ENCODE measurements at places on chromosomes 12 and 14. TPM values are rescaled to one million over a fixed set of nuclear protein-coding genes. Genes with fewer than 3 reads are reported as not detected.

GRCh38 chr12:13538136-13538535, 341.6 kb downstream of the EMP1 start:
- no peak for DNase-seq

- no peak for DNase-seq
Measured at GRCh38 chr14:69079747-69080146, 73.2 kb downstream of the DCAF5 start.

DNA sequence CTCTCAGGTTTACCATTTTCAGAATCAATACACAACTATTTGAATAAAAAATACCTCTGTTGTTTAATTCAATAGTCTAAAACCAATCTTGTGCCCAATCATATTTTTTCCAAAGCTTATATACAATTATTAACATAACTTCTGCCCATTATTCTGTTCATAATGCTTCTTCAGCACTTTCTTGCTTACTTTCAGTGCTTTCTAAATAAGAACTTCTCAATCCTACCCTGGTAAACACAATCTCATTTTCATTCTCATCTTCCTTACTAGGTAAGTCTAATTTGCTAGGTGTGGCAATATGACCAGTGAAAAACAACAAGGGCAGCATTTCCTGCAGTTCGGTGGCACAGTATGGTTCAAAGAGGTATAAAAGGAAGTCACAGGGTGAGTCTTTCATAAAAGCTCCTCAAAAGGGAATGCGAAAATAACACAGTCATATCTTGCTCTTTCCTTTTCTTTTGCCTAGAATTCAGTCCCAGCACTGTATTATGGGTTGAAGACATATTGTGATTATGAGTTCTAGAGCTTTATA, 103.5 kb downstream of the FOXG1 start:
- DNase-seq, result no peak

Gene RASSF8
- 40.6 TPM for total RNA-seq

DNA sequence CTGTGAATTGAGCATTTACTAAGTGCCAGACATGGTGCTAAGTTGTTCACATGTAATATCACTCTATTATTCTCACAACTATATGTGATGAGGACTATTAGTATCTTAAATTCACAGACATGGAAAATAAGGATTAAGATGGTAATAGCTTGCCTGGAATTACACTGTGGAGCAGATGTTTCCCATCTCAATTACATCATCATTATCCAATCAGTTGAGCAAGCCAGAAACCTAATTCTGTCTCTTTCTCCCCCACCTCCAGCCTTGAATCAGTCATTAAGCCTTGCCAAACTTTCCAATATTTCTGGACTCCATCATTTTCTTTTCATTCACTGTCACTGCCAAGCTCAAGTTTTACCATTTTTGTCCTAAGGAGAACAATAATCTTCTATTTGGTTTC, 287.8 kb upstream of the KITLG start:
- DNase-seq, result no peak

- DNase-seq, result no peak
Measured at GRCh38 chr12:114916124-114916523, 232.1 kb upstream of the TBX3 start.

- no peak for DNase-seq
Measured at GRCh38 chr14:90344331-90345238, 12.8 kb upstream of the NRDE2 start.

- DNase-seq, result peak; percentile 55
Measured at GRCh38 chr12:50234347-50234746, 49.0 kb downstream of the LIMA1 start.

DNA sequence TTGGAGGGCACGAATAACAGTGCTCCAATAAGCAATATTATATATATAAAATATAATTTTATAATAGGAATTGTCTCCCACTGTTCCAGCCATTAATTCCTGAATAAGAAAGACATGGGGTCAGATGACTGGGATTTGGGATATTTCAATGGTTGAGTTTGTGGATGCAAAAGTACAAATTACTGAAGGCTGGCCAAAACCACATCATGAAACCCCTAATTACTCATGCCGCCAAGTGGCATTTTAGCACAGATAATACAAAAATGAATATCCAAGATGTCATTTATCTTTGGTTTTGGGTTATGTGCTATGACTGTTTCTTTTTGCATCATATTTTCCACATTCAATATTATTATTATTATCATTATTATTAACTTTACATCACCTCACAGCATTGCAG, 261.4 kb upstream of the TBX3 start:
- no peak for DNase-seq

DNA sequence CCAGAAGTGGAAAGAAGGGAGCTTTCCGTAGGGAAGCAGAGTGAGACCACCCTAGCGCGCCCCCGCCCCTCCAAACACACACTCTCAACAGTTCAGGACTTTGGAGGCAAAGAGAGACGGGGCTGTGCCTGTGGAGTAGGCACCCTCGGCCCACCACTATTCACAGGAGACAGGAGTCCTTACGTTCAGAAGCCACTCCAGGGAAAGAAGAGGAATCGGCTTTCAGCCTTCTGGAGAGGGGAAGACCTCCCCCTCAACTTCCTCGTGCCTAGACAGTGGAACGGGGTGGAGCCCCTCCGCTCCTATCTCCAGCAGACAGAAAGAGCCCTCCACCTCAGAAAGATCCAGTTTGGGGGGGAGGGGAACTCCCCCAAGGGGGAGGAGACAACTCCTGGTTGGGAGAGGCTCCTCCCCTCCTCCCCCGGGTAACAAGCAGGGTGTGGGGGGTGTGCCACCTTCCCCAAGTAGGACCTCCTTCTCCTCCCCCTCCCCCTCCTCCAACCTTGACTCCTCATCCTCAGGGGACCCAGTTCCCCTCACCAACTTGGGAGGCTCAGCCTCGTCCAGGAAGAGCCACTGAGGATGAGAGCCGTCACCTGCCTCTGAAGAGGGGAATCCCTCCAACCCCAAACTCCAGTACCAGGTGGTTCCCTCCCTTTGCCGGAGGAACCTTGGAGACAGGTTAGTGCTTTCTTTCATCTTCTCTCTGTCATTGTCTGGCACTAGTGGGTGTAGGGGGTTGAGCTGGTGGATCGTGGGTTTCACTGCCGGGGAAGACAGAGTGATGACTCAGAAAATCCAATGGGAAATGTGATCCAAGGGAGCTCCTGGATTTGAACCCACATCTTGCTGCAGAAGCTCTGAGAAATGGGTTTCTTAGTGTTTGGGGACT, 883 bp downstream of the FOXJ2 start:
- peak; percentile 85 for DNase-seq

Gene ZNF891
- 2.1 TPM for total RNA-seq

- DNase-seq, result no peak
Measured at GRCh38 chr12:105912882-105913678, 225.7 kb downstream of the NUAK1 start.

DNA sequence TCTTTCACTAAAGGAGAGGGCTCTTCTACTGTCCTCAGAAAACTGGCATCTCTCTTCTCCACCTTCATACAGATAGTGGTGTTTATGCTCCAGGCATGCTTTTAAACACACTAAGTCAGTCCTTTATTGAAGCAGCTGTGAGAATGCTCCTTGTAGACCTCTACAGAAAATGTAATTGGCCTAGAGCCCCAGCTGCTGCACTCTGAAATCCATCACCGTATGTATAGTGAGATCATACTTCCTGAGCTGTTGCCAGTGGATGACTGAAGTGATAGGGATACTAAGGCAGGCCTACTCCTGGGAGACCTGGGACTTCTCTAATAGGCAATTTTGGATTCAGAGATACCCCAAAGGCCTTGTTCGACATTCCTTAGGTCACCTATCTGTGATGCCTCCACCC, 535.4 kb downstream of the RPS29 start:
- DNase-seq, result no peak

DNA sequence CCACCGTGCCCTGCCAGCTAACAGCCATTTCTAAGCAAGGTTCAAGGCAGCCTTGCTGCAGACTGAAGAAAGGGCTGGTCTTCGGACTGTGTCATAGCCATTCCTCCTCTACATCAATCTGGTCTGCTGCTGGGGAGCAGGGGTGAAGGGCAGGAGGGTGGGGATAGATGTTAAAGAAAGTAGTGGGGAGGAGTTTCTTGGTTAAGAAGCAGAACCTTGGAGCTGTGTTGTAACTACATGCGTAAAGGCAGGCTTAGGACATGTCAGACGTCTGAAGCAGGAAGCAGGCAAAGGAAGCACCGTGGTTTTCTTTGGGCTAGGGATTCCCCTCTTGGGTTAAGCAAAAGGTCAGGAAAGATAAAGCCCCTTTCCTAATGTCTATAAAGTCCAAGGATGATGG, 18.1 kb upstream of the NEK9 start:
- no peak for DNase-seq

DNA sequence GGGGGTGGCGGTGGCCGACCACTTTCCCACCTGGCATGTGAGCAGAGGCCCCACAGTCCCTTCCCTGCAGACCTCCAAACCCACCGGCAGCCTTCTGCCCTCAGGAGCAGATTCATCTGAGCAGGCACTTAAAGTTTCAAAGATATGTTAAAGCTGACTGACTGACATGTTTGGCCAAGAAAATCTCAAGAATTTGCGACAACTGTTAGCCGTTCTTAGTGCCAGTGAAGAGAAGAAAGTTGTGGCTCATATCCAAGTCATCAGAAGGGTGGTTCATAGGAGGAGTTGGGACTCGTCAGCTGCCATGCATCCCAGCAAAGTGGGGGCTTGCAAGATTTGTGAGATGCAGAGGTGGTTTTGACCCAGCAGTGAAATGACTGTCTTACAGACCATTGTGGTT, 27.2 kb downstream of the ELK3 start:
- DNase-seq, result no peak

Data from H9 (cell line).